ENCODE measurements at places on chromosomes 11 and 22. TPM values are rescaled to one million over a fixed set of nuclear protein-coding genes. Genes with fewer than 3 reads are reported as not detected.

DNA sequence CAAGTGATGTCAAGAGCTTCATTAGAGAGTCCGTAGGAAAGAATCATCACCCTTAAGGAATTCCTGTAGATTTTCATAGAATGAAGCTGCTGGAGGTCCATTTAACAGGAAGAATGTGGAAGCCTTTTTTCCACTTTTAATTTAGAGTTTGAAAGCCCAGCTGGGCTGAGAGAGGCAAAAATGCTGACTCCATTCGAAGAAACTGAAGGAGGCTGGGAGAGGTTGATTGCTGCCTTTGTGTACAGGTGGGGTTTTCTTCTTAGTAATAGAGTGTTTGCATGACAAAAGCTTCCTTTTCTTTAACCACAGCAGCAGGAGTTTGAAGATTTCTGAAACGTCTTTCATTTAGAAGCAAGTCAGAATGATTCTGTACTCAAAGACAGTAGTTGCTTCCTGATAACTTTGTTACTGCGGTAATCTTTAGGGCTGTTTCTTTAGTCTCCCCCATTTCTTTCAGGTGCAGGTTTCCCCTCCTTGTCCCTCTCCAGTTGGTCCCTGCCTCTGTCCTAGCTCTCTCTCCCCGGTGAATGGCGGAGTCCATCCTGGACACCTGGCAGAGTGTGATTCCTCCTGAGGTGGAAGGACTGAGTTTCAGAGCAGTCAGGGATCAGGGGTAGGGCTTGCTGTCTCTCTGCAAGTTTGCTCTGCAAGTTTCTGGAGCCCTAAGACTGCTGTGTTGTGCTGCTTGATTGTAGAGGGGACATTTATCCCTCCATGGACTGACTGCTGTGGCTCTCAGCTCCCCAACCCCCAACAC lies 166.2 kb downstream of the LDLRAD3 start:
- DNase-seq, result no peak
- H3K4me3 ChIP-seq, result no peak overlapping the region
- H3K27me3 ChIP-seq, result no peaks in the 10 kb centered on the region

- H3K36me3 ChIP-seq, result no peaks in the 10 kb centered on the region
- H3K27ac ChIP-seq, result peak overlapping the region; percentile 70
- peaks cover 8% of the 10 kb centered on the region for H3K27me3 ChIP-seq
- no peak for DNase-seq
- peaks cover 20% of the 10 kb centered on the region for H3K4me1 ChIP-seq
- peak overlapping the region; percentile 90 for H3K4me3 ChIP-seq
These were observed 70.0 kb downstream of the RBX1 start for GRCh38 chr22:41021061-41021612.

DNA sequence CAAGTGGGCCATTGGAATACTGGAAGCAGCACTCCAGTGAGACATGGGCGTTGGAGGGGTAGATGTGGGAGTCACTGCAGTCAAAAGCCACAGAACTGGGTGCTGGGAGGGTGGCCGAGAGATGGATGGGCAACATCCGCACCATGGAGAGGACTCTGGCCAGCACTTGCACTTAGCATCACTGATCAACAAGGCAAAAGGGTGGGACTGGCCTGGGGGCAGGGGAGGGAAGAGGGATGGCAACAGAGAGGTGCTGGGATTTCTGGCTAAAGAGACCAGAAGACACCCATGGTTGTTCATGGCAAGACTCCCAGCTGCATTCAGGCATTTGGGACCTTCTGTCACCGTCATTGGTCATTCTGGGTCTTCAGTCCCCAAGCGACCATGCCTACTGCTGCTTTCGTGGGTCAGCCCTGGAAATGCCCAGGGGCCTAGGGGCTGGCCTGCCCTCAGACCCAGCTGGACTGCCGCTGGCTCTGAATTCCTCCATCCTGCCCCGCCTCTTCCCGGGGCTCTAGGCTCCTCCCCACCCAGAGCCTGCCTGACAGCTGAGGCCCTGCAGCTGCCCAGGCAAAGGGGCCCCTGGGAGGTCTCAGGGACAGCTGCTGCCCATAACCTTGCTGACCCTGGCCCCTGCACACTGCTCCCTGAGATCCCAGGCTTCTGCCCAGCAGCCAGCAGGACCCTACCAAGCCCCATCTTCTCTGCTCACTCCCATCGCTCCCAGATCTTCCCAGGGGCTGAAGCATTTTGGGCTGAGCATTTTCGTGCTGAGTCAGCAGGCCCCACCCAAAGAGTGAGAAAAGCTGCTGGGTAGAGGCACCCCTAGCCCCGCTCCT lies 13.0 kb upstream of the CDC42EP2 start:
- no peaks in the 10 kb centered on the region for H3K27me3 ChIP-seq
- DNase-seq, result no peak
- H3K27ac ChIP-seq, result no peak overlapping the region
- H3K4me1 ChIP-seq, result no peaks in the 10 kb centered on the region
- peaks cover 12% of the 10 kb centered on the region for H3K36me3 ChIP-seq
- H3K4me3 ChIP-seq, result no peak overlapping the region

GRCh38 chr11:116171271-116172140 lies 601.3 kb downstream of the BUD13 start:
- DNase-seq, result no peak
- no peak overlapping the region for H3K4me3 ChIP-seq
- no peaks in the 10 kb centered on the region for H3K27me3 ChIP-seq
- H3K27ac ChIP-seq, result no peak overlapping the region
- no peaks in the 10 kb centered on the region for H3K4me1 ChIP-seq

DNA sequence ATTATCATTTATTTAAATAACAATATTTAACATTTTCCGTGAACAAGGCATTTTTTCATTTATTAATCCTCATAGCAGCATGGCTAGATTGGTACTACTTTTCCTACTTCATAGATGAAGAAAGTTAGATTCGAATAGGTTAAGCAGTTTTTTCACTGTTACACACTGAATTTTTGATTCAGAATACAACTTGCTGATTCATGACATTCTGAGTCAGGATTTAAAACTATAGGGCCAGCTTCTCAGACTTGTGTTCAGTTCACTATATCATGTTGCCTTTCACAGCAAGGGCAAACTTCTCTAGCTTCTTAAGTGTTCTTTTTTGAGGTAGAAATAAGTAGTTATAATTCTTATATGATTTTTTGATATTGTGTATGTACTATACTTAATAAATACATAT lies 31.5 kb downstream of the CYP2R1 start:
- no peak for DNase-seq
- no peak overlapping the region for H3K27ac ChIP-seq
- H3K36me3 ChIP-seq, result peaks cover 66% of the 10 kb centered on the region

Gene SCN3B
- not detected for total RNA-seq

Gene RFPL1
- not detected for total RNA-seq

DNA sequence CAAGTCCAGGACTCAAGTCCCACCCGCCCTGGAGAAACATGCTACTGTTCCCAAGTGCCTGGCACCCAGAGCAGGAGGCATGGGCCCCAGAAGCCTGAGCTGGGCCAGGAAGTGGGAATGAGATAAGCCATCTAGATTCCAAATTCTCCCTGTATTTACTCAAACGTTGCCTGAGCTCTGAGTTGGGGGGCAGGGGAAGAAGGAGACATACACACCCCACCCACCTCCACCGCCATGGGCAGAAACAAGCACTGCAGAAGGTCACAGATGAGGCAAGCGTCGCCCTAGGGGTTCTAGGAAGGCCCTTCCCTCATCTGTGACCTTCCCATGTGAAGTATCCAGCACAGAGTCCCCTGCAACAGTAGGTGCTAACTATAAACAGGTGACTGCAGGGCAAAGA lies 54.0 kb downstream of the PLEKHA7 start:
- H3K4me1 ChIP-seq, result peaks cover 3% of the 10 kb centered on the region
- no peaks in the 10 kb centered on the region for H3K36me3 ChIP-seq
- no peak for DNase-seq

DNA sequence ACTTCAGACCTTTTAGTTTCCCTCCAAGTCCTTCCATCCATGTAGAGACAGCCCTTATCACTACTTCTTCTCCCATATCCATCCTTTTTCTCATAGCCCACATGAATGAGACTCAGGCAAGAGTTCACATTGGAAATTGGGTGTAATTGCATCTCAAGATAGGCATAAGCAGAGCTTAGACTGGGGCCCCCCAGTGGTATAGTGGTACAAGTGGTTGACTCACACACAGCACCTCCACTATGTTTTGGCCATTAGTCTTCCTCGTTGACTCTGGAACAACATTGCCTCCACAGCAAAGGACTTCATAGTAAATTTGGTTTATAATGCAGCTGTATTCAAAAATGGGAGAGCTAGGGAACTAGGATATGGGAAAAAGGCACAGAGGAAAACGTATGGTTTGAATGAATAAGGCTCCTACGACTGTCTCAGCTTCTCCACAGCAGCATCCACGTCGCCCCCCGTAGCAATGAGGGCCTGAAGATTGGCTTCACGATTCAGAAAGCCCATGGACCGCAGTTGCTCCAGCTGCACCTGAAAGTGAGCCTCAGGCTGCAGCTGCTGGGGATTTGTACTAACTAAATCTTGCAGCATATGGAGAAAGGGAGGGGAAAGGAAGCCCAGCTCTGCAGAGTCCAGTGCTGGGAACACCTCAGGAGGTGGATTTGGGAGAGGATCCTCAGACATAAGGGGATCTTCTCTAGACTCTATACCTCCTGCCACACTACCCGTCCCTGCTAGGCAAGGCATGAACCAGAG lies 2.4 kb downstream of the UBQLN3 start:
- H3K36me3 ChIP-seq, result no peaks in the 10 kb centered on the region
- H3K27ac ChIP-seq, result no peak overlapping the region
- H3K4me1 ChIP-seq, result no peaks in the 10 kb centered on the region

DNA sequence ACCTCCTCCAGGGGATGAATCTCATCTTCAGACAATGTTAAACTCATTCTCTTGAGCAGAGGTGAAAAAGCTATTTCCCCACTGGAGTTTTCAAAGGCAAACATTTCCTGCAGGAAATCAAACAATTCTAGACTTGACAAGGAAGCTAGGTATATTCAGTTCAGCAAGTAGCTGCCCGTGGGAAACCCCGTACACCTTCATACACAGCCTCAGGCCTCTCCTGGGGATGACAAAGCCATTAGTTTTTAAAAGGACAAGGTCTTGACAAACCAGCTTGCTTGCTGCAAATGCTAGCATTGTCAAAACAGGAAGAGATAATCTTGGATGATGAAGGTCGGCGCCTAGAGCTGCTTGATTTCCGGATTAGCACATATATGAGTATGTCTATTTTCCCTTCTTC lies 1630.8 kb upstream of the TENM4 start:
- no peaks in the 10 kb centered on the region for H3K27me3 ChIP-seq
- no peak overlapping the region for H3K27ac ChIP-seq
- DNase-seq, result no peak
- H3K36me3 ChIP-seq, result no peaks in the 10 kb centered on the region

Gene TEX12
- not detected for total RNA-seq

Gene FGF3
- total RNA-seq, result not detected

DNA sequence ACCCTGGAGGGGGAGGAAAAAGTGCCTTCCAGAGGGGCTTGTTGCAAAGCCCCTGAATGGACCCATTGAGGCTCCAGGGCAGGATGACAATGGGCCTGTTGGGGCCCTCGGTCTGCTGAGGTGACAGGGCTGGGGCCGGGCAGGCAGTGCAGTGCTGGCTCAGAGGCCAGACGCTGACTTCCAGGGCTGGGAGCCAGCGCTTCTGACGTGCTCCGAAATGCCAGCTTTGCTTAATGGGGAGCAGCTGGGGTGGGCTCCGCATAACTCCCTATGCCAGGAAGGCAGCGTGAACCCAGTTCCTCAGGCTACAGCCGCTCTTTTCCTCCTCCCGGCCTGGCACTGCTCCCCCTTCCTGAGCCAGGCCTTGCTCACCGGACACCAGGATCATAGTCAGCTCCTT lies 17.7 kb downstream of the NAV2 start:
- H3K27ac ChIP-seq, result no peak overlapping the region
- H3K4me3 ChIP-seq, result no peak overlapping the region
- peaks cover 9% of the 10 kb centered on the region for H3K27me3 ChIP-seq
- no peak for DNase-seq

Gene FBLN1
- total RNA-seq, result not detected

Gene MEI1
- 14.2 TPM for total RNA-seq

GRCh38 chr11:73663604-73664495 lies 17.5 kb downstream of the PLEKHB1 start:
- H3K36me3 ChIP-seq, result no peaks in the 10 kb centered on the region
- H3K4me1 ChIP-seq, result peaks cover 7% of the 10 kb centered on the region
- no peak overlapping the region for H3K4me3 ChIP-seq
- DNase-seq, result no peak
